ENCODE measurements at places on chromosomes 2 and 18.

DNA sequence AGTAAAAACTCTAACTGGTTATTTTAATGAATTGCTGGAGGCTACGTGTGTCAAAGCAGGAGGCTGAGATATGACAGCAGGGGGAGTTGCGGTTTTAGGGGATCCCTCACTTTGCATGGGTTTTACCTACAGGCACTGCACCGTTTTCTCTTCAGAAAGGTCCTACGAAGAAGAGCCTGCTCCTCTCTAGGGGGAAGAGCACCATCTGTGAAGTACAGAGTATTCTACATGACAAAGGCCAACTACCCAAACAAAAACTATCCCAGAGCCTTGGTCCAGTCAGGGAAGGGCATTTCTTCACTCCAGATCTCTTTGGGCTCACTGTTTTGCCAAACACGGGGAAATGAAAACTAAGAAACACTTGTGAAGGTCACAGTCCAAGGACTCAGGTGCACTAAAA, 696.7 kb upstream of the SOX11 start:
- no peak for DNase-seq

DNA sequence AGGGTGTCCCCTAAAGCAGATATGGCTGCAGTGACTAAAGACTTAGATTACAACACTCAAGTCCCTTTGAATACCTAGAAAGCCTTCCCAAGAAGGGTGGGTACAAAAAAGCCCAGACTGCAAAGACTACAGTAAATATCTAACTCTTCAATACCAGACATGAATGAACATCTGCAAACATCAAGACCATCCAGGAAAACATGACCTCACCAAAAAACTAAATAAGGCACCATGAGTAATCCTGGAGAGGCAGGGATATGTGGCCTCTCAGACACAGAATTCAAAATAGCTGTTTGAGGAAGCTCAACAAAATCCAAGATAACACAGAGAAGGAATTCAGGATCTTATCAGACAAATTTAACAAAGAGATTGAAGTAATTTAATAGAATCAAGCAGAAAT, 138.2 kb upstream of the OTOS start:
- no peak for DNase-seq

DNA sequence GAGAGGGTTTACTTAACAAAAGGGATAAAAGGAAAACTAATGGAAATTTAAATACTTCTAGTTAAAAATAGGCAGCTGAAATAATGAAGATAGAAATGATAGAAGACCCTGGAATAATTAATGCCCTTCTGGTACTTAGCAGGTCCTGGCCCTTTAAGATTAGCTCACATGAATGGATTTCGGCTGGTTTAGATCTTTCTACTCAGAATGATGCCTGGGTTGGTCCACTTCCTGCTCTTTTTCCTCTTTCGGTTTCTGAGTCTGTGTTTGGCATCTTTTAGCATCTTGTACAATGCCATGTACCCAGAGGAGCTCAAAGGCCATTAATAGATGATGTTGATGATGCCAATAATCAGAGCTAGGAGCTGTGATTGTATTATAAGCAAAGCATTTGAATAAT, 290.5 kb downstream of the CLIP4 start:
- DNase-seq, result no peak

DNA sequence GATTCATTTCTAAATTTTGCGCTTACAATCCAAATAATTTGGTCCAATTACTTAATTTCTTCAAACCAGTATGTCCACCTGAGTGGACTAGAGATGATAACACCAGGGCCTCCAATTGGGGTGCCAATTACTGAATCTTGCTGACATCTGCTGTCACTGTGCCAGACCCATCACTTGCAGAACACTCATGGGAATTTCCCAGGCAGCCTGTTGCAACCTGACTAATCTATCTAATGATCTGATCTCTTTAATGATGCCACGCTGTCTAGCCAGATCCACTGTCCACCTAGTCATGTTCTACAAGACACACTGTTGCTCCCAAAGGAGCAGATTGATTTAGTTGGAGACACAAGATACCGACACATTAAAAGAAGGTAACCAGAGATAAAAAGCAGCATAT, 11.8 kb upstream of the LRP1B start:
- no peak for DNase-seq

DNA sequence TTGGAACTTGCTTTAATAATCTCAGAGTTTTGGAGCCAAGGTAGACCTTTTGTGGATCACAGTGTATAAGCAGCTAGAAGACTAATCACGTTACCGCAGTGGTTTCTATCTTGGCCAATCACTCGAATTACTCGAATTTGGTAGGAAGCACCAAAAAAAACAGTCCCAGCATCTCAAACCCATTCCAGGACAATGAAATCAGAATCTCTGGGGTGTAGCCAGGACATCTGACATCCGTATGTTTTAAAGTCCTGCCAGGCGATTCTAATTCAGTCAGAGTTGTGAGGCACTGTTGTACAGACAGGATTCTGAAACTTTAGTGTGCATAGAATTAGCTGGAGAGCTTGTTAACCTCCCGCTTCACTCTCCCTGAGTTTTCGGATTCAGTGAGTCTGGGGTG, 30.8 kb downstream of the GRHL1 start:
- no peak for DNase-seq

DNA sequence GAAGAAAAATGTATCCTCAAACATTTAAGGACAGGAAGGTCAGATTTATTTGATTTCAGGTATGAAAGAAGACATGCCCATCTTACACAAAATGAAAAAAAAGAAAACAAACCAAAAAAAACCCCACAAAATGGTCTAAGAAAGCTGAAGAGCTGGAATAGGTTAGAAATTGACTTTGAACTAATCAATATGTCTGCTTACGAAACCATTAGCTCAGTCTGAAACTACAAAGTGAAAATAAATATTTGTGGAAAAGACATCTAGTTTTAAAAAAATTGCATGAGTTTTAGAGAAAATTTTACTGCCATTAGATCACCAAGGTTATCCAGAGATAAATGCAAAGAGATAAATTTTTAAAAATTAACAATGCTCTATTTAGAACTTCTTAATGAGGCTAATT, 125.3 kb downstream of the TMEFF2 start:
- DNase-seq, result no peak

GRCh38 chr2:183995632-183996031, 602.7 kb upstream of the ZNF804A start:
- peak; percentile 62 for DNase-seq

GRCh38 chr2:86466306-86466705, 25.1 kb downstream of the KDM3A start:
- no peak for DNase-seq

- no peak for DNase-seq
Measured at GRCh38 chr18:31710826-31711225, 26.4 kb upstream of the B4GALT6 start.

GRCh38 chr2:240595381-240596079, 9.0 kb downstream of the CAPN10 start:
- DNase-seq, result peak; percentile 35

DNA sequence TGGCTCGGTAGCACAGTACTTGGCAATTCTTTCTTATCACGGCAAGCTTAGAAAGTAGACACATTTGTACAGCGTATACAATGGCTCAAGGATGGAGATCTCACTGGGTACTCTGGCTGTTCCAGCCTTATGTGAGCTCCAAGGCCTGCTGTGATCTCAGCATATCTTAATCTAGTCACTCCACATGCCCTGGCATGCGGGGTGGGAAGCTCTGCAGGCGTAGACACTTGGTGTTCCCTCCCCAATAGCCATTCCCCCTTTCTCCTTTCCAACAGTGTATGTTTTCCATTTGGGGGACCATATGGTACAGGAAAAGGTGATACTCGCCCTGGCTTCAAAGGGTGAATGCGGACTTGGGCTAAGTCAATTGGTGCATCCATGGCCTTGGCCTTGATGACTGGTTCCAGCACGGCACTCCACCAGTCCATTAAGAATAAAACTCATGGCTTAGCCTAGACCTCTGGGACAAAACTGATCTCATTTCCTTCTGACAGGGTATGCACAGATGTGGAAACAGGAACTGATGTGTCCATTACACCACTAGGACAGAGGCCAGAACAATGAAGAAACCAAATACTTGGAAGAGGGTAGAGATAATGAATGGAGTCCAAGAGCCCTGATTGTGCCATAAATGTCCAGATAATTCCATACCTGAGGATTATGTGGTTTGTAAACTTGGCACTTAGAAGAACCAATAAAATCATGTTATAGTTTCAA, 28.4 kb downstream of the TGIF1 start:
- DNase-seq, result no peak

- DNase-seq, result no peak
Measured at GRCh38 chr18:66011916-66012315, 261.1 kb downstream of the CDH7 start.

DNA sequence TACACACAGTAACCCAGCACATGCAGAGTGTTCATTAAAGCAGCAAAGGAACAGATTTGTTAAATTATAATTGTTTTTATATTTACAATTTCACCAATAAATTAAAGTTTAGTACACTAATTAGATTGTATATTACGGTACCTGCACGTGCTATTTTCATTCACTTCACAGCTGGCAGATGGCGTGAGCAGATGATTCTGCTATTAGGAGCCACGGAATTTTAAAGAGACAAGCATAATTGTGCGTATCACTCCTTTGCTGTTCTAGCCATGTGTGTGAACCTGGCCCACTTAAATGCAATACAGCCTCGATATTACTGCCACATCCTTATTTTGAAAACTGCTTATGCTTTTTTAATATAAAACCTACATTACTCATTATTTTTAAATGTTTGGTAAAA, 332.8 kb upstream of the SOX11 start:
- DNase-seq, result no peak

- no peak for DNase-seq
Measured at GRCh38 chr2:194514281-194514680, 1142.7 kb upstream of the SLC39A10 start.

- DNase-seq, result no peak
Measured at GRCh38 chr18:11324510-11324909, 175.1 kb upstream of the PIEZO2 start.

DNA sequence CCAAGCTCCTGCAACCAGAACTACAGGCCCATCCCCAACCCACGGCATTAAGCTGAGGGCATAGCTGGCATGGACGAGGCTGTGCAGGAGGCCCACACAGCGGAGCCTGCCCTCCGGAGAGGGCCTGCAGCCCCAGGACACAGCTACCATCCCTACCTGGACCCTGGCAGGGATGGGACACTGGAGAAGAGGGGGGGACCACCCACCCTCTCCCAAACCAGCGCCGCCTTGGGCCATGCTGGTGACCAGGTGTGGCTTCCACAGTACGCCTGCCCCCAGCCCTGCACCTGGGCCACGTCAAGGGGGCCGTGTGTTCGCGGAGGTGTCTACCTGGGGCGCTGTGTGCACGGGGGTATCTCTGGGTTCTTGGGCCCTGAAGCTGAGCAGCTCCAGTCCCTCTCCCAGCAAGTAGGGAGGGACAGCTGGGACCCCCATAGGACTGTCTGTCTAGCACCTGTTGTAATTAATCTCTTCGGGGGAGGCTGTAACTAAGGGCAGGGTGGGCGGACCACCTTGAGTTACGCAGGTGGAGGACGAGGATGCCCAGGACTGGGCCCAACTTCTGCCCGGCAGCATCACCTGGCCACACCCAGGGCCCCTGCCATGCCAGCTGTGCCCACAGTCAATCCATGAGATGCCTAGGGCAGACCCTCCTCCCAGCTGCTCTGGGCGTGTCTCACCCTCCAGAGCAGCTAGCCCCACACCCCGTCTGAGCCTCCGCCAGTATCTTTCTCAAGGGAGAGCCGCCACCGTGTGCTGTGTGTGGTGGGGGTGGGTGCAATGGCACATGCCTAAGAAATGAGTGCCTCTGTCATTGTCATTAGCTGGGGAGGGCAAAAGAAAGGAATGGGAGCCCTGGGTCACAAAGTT, 18.3 kb downstream of the HS6ST1 start:
- DNase-seq, result no peak

DNA sequence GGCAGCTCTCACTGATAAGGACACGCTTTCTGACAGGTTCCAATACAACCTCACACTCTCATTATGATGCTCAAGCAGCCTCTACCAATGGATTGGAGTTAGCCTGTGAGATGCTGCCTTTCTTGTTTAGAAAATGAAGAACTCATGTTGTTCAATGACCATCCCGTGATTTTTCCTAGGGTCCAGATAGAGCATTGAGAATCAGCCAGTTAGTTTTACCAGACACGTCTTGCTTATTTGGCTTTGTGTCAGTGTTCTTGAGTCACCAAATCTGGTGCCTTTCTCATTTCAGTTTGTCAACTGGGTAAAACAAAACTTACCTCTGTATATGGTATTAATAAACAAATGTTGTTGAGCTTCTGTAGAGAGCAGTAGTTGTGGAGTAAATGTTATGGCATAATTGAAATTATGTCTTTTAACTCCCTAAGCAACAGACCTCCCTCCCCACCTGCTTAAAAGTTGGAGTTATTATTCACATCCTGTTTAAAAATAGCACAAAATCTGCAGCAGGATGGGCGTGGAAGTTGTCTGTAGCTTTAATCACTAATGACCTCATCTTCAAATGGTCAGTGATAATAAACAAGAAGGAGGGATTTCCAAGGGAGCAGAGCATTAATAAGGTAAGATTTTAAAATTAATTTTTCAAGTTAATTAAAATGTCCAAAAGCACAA, 167.3 kb downstream of the HRH4 start:
- no peak for DNase-seq

- no peak for DNase-seq
Measured at GRCh38 chr2:74221604-74222299, 23.3 kb downstream of the MTHFD2 start.

DNA sequence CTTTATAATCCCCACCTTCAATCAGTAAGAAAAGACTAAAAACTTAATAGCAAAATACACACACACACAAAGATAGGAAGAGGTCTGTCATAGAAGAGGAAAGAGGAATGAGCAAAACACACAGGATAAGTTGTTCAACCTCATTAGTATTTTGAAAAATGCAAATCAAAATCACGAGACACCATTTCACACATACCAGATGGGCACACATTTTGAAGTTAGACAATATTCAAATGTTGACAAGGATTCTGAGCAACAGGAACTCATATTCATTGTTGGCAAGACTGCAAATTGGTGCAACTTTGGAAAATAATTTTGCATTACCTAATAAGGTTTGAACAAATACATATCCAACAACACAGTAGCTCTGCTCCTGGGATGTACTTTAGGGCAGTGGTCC, 127.6 kb downstream of the RAB3GAP1 start:
- no peak for DNase-seq

DNA sequence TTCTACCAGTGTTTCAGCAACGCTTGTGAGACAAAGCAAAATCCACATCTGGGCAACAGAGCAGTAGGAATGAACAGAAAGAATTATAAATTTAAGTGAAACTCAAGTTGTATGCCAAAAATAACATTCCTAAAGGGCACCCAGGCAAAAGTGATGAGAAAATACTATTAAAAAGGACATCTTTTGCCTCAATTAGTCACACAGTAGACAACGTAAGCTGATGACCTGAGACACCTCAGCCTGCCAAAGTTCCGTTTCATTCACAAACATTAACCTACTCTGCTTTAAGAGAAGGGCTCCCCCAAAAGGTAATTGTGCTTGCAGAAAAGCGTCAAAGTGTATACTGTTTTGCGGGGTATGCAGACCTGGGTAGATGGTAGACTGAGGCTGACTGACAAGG, 7.2 kb downstream of the HDLBP start:
- no peak for DNase-seq
